ENCODE measurements at places on chromosomes 16 and 17. TPM values are rescaled to one million over a fixed set of nuclear protein-coding genes. Genes with fewer than 3 reads are reported as not detected.

KCNG4 gene
- not detected for total RNA-seq

WSCD1 gene
- total RNA-seq: 6.4 TPM

DPEP3 gene
- total RNA-seq: not detected

SGCA gene
- total RNA-seq: 137 TPM

SAP30BP gene
- total RNA-seq: 47.2 TPM

DHX8 gene
- 26.0 TPM for total RNA-seq

SLC2A4 gene
- 146 TPM for total RNA-seq

DDX5 gene
- 326 TPM for total RNA-seq

RPH3AL gene
- total RNA-seq: 4.0 TPM

TP53TG3B gene
- total RNA-seq: not detected

KRTAP16-1 gene
- not detected for total RNA-seq

C17orf75 gene
- 22.5 TPM for total RNA-seq

KCNJ12 gene
- total RNA-seq: 12.3 TPM

ATP1B2 gene
- 2.8 TPM for total RNA-seq

SCN4A gene
- 1.2 TPM for total RNA-seq

GP1BA gene
- 0.22 TPM for total RNA-seq

ACSM3 gene
- total RNA-seq: 10.0 TPM

VTN gene
- total RNA-seq: 40.4 TPM

CA5A gene
- total RNA-seq: not detected

RAB26 gene
- 1.7 TPM for total RNA-seq

MED1 gene
- total RNA-seq: 21.8 TPM

ADAM11 gene
- total RNA-seq: 7.3 TPM

SLFN13 gene
- 3.4 TPM for total RNA-seq

SOST gene
- total RNA-seq: 0.14 TPM

UTS2R gene
- 1.4 TPM for total RNA-seq

ZPBP2 gene
- total RNA-seq: not detected

TSNAXIP1 gene
- 0.49 TPM for total RNA-seq

Data from left ventricle myocardium inferior (tissue), 1 donor.